ENCODE measurements at places on chromosomes 5 and 9.

GRCh38 chr5:38999037-38999436, 75.2 kb downstream of the RICTOR start:
- DNase-seq: no peak

- DNase-seq: no peak
These were observed 8.2 kb downstream of the UNC5A start for GRCh38 chr5:176818391-176819098.

DNA sequence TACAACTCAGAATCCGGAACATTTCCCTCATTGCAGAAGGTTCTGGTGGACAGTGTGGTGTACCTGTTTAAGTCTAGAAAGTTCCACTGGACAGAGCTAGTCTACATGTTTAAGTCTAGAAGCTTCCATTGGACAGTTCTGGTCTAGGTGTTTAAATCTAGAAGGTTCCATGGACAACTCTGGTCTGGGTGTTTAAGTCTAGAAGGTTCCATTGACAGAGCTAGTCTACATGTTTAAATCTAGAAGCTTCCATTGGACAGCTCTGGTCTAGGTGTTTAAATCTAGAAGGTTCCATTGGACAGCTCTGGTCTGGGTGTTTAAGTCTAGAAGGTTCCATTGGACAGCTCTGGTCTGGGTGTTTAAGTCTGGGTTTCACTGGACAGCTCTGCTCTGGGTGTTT, 25.0 kb downstream of the CCDC187 start:
- no peak for DNase-seq

DNA sequence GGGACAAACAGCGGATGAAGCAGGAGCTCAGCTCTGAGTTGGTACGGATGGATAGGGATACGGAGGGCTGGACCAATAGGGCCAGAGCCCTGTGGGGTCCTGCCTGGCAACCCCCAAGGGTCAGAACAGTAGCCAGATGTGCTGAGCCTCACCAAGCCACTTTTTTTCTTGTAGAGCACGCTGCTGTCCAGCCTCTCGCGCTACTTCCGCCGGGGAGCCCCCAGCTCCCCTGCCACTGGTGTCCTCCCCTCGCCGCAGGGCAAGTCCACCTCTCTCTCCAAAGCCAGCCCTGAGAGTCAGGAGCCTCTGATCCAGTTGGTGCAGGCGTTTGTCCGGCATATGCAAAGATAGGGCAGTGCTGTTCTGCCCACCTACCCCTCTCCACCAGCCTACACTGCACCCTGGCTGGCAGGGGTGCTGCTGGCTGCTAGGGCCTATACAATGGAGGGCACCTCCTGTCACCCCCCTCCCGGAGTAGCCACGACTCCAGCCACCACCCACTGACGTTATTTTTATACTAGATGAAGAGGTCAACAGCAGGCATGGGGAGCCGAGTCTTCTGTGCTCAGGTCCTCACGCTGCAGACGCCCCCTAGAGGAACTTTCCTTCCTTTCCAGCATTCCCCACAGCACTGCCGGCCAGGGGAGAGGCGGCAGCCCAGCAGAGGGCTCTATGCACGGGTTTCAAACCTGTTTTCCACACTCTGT, 21.6 kb downstream of the SH3GLB2 start:
- DNase-seq: peak; percentile 52

DNA sequence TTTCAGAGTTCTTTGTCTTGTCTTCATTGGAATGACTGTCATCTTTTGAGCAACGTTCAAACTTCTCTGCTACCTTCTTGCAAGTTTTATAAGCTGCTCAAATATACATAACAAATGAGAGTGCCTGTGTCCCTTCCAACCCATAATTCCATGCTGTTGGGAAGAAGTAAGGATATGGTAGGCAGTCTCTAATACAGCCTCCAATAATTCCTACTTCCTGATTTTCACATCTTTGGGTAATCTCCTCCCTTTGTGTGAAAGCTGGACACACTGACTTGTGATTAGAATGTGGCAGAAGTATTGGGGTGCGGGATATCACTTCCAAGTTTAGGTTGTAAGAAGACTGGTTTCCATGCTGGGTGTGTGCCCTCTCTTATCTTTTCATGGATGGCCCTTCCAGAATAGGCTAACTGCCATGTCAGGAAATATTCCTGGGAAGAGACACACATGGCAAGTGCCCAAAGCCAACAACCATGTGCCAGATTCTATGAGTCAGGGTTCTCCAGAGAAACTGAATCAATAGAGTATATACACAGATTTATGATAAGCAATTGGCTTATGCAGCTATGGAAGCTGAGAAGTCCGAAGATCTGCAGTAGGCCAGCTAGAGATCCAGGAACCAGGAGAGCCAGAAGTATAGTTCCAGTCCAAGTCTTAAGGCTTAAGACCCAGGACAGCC, 531.3 kb downstream of the NTRK2 start:
- DNase-seq: no peak

DNA sequence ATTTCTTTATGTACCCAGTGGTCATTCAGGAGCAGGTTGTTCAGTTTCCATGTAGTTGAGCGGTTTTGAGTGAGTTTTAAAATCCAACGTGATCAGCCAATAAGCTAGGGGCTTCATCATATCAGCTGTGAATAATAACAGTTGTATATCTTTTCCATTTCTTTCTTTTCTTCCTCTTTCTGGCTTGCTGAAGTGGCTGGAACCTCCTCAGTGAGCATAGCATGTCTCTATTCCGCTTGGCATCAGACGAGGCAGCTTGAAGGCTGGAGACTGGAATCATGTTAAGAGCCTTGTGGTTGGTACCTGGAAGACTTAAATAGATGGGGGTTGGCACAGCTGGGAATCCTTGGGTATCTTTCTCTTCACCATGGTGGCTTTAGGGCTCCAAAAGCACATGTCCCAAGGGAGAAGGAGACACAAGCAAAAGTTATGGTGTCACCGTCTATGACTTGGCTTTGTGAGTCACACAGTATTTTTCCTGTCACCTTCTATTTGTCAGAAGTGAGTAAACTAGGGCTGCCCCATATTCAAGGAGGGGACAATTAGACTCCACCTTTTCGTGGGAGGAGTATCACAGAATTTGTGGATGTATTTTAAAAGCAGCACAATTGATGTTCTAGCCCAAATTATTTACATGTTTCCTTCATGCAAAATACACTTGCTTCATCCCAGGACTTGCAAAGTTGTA, 38.0 kb upstream of the RETREG1 start:
- DNase-seq: no peak

GRCh38 chr5:67338421-67338820, 141.8 kb upstream of the CD180 start:
- no peak for DNase-seq

DNA sequence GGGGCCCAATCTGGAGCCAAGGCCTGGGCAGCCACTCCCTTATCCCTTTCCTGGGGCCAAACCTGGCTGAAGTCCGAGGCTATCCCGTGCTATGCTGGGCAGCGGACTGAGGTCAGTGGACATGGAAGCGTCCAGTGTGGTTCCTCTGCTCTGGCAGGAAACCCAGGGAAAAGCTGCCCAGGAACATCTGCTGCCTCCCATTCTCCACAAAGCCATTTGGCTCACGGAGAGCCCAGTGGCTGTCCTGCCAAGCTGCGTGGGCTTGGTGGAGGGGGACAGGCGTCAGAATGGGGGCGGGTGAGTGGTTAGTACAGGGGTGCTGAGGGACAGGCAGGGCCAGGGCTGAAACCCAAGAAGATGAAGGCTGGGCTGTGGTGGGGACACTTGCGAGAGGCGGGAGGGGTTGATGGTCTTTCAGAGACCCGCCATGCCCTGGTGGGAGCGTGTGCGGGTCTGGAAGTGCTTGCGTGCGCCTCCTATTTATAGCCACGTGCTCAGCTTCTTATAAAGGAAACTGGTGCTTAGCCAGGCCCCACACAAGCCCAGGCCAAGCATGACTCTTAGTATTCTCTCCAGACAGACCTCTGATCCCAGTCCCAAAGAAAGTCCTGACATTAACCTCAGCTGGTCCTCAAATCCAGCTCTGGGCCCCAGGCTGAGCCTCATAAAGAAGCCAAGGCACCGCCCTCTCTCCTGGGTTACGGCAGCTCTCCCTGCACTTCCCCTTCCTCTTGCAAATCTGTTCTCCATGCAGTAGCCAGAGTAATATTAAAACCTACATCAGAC, 9.4 kb upstream of the SLC6A7 start:
- DNase-seq: no peak

GRCh38 chr5:59517926-59518585, 375.5 kb downstream of the PDE4D start:
- DNase-seq: no peak

GRCh38 chr5:82754036-82754746, 323.0 kb downstream of the TMEM167A start:
- no peak for DNase-seq

- DNase-seq: no peak
These were observed 13.6 kb upstream of the S100Z start for GRCh38 chr5:76836181-76836580.

Measured in neuronal stem cell (in vitro differentiated cells).